NCI-H187 (cell line): ENCODE measurements at places on chromosomes 5 and 9.

GRCh38 chr5:169088028-169088725 is 212.8 kb downstream of the SLIT3 start:
- DNase-seq = no peak

DNA sequence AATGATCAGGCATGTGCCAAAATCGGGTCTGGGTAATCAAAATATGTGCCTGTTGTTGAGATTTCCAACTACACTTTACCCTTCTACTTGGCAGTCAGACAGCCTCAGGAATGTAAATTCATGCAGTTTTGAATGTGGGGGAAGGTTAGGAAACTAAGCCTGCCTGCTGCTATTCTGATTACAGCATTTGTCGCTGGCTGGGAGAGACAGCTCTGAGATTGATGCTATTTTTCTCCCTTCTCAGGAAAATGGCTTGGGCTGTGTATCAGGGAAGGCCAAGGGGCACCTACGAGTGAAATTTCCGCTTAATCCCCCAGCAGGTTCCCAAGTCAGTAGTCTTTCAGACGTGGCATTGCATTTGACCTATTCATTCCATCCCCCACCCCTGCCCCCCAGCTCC is 3.6 kb upstream of the RGS7BP start:
- no peak for DNase-seq

DNA sequence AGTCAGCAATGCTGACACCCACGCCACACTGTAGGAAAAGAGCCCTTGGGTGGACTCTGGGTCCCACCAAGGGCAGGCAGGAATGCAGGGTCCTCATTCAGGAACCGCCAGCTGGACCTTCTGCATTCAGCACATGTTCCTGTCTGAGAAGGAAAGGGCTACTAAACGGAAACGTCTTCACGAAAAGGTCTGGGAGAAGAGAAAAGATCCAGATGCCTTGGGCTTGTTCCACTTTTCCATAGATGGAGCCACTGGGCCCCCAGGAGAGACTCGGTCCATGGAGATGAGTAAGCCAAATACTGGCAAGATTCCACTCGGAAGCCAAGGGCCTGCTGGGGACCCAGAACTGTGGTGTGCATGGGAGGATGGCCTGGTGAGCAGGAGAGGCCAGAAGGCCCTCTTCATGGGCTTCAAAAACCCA is 38.4 kb downstream of the LHFPL2 start:
- no peak for DNase-seq

GRCh38 chr9:134358026-134358661 is 31.9 kb downstream of the RXRA start:
- DNase-seq = no peak

GRCh38 chr5:134580001-134580460 is 52.6 kb downstream of the SAR1B start:
- DNase-seq = no peak

DNA sequence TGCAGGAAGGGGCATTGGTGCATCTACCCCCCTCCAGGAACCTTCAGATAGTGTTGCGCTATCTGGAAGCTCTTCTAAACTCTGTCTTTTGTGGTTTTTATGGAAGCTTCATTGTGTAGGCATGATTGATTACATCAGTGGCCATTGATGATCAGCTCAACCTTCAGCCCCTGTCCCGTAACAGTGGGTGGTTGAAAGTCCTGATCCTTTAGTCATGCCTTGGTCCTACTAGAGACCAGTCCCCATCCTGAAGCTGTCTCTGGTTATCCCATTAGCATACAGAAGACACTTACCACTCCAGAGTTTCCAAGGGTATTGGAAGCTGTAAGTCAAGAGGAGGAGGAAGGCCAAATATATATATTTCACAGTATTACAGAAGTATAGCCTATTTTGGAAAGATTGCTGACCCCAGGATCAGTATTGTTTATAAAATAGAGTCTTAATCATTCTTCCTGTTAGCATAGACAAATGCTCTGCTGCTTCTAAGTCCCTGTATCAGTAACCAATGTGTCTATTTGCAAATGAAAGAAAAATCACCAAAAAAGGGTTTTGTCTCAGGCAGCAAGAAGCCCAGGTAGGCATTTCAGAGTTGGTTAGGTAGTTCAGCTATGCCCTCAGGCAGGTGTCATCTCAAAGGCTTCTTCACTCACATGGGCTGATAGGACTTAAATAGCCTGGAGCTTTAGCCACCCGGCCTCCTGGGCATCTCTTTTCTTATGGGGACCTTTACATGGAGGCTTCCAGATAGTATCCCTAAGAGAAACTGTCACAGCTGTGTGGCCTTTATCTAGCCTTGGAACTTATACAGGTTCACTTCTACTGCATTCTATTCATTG is 41.6 kb downstream of the SPIN1 start:
- DNase-seq = no peak

DNA sequence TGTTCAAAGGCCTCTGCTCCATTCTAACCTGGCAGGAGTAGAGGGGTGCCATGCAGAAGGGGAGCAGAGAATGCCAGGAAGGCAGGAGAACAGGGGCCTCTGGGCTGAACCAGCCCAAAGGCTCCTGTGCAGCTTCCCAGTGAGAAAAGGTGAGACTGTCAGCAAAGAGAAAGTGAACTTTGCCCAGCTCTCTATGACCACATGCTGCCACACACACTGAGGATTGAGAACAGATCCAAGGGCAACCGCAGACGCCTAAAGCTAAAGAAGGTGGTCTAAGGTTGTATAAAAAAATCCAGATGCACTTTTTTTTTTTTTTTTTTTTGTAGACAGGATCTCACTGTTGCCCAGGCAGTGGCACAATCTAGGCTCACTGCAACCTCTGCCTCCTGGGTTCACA is 51.4 kb downstream of the ALDH7A1 start:
- no peak for DNase-seq

GRCh38 chr9:13414349-13414748 is 134.9 kb upstream of the MPDZ start:
- DNase-seq = no peak

DNA sequence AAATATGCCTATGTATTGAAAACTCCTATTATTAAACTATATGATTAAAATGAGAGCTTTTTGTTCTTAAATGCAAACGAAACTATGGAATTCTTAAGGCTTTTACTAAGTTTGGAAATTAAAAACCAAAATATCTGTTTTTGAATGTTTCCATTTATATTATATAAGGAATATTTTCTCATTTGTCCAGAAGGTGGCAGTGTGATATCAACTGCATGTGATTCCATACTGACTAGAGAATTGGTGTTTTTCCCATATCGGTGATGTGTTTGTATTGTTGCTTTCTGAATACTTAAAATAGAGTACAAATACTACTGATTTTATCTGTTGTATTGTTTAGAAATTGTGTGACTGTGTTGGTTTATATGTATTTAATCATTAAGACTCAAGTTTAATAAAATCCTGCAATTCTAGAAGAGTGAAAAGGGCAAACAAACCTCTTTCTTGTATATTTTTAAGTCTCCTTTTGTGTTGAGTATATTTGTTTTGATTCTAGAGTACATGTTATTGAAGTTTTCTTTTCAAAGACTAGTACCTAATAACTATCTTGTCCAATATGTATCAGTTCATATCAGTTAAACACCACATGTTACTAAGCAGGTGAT is 320.8 kb downstream of the CCDC171 start:
- DNase-seq = no peak

DNA sequence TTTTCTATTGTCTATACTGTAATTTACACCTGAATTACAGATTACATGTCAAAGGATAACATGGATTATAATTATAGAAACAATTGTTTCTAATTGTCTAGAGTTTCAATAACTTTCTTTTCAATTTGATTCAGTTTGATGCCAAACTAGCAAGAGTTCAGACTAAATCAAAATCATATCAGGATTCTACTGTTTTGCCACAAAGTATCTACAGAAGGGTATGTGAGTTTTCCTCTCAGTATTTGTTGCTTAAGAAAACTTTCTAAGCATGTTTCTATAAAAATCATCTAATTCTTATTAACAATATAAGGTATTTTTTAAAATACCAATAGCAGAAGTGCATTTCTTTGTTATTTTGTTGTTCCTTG is 12.5 kb downstream of the SELENOP start:
- no peak for DNase-seq

GRCh38 chr9:98993570-98993945 is 49.9 kb downstream of the COL15A1 start:
- no peak for DNase-seq

GRCh38 chr9:6598249-6598725 is 47.2 kb downstream of the GLDC start:
- DNase-seq = no peak

DNA sequence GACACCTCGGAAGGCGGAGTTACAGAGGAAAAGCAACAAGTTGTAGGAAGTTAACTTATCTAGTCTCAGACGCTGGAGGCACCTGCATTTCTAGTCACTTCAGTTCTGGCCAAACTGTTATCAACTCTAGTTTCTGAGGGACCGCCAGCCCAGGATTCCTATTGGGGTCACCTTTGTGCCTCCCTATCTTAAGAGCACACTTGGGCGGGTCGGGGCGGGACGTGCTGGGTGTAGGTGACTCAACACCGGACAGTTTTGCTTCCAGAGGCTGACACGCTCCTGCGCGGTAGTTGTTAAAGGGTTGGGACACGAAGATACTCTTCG is 679 bp upstream of the KDM4C start:
- DNase-seq = peak; percentile 69

- DNase-seq = no peak
These were observed 72.0 kb upstream of the SUSD1 start for GRCh38 chr9:112247090-112247489.

DNA sequence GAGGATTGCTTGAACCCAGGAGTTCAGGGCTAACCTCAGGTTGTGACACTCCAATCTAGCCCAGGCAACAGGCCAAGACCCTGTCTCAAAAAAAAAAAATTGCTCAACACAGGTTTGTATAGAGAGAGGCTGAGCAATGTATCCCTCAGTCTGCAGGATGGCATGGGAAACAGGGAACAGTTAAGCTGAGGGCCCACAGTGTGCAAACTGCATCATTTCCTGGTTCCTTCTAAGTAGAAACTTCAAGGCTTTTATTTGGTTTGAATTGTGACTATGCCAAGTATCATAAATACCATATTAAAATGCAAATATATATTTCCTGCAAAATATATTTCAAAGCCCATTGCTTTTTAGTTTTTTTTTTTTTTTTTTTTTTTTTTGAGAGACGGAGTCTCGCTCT is 13.7 kb upstream of the ROPN1L start:
- no peak for DNase-seq

DNA sequence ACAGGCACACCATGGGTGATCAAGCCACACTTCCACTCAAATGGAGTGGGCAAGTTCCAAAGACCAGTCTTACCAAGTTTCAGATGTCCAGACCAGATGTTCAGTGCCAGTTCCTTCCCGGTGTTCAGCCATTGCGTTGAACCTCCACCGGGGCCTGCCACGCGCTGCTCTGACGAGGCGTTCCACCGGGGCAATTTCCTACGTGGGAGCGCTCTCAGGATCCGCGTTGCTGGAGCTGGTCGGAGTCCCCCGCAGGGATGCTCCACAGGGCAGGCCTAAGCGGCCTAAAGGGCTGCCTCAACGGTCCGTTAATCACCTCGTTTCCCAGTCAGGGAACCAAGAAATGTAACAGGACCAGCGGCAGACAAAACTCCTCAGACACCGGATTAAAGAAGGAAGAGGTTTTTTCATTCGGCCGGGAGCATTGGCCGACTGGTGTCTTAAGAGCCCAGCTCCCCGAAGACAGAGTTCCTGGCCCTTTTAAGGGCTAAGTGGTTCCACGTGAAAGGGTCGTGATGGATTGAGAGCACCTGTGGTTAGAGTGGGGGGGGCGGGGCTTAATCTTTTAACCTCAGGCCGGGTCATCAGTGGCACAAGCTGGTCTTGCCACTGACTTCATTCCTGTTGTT is 35.7 kb upstream of the PPP1R26 start:
- DNase-seq = no peak

GRCh38 chr5:33725806-33726205 is 166.0 kb downstream of the ADAMTS12 start:
- no peak for DNase-seq

DNA sequence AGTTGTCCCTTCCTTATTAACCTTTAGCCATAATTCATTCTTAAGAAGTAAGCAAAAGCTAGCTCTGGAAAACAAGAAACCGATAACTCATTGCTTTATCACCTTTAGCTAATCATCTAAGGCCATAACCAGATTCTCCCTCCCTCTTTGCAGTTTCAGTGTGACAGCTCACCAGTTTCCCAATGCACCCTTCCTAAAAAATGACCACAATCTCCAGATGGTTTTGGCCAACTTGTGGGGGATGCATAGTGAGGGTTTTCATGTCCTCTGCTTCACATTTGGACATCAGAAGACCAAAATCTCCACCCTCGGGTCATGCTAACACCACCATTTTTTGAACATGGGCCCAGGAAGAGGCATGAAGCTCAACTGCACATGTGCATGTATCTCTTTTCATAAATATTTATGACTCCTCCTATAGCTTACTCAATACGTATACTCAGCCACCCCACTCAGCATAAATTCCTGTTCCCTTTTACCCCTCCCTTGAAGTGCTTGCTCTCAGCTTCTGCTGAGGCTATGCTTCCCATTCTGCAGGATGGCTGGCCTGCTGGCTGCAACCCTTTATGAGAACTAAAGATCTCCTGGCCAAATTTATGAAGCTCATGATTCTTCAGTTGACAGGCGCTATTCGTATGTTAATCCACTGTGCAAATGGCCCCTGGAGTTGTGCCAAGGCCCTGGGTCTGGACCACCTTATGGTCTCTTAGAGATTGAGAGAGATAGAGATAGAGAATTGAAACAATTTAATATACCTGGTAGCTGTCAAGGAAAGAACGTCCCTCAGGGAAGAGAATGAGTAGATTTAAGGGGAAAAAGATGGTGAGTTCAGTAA is 14.8 kb downstream of the PPP3R2 start:
- DNase-seq = no peak
